ENCODE measurements at places on chromosomes 7 and 10. TPM values are rescaled to one million over a fixed set of nuclear protein-coding genes. Genes with fewer than 3 reads are reported as not detected.

The ELOVL3 gene
- not detected for total RNA-seq

The CPVL gene
- total RNA-seq = 0.75 TPM

The SLC39A12 gene
- not detected for total RNA-seq

DNA sequence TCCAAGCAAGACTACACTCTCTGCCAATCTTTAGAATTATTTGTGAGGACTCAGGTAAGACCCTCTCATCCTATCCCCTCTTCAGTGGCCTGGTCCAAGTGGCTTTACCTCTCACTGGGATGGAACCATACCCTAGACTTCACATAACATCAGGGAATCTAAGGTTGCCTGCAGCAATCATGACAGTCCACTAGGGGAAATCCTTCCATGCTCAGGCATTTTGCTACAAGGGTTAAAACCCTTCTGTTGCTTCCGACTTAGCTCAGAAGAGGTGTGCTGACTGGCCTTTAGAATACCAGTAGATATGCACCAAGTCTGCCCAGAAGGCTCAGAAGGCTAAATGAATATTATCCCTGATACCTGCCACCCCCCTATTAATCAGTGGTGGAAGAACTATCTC is 24.9 kb upstream of the NPS start:
- no peak for DNase-seq

DNA sequence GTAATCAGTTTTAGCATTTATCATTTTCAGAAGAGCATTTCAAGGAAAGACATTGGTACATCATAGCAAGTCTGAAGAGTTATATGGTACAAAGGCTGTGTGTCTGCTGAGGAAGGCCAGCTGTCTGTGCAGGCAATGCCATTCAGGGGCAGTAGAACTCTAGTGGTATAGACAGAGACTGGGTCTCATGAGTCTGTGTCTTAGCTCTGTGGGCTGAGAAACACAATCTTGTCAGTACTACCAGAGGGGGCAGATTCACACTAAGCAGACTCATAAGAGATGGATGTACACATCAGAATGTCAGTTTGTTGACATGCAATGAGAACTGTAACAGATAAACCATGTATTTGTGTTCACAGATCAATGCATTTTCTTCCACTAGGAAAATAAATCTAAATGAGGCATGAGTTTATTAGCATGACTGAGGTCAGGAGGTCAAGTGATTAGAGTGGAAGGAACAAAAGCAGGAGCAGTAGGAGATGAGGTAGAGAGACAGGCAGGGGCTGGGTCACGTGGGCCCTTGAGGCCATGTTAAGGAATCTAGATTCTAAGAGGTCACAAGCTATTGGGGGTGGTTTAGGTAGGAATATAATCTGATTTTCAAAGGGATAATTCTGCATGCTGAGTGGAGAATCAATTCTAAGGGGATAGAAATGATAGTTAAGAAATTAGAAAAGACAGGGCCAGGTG is 7.5 kb upstream of the GGCT start:
- no peak for DNase-seq

DNA sequence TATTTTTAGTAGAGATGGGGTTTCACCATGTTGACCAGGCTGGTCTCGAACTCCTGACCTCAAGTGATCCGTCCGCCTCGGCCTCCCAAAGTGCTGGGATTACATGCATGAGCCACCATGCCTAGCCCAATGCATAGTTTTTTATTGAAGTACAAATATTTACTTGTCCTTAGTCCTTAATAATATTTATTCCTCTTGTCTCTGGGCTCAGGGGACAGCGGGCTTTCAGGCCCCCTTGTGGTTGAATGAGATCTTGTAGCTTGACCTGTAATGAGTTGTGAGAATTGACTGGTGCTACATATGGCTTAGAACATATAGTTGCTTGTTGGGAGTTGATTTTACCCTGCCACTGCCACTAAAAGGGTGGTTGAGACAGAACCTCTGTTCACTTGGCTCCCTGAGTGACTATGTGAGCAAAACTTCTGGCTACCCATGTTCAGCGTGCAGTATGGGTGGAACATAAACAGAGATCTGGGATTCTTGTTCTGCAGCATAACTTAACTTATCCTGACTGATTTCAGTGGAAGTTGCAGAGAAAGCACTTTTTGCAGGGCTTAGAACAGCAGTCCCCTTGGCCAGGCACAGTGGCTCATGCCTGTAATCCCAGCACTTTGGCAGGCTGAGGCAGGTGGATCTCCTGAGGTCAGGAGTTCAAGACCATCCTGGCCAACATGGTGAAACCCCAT is 14.9 kb downstream of the CCL26 start:
- DNase-seq = no peak

DNA sequence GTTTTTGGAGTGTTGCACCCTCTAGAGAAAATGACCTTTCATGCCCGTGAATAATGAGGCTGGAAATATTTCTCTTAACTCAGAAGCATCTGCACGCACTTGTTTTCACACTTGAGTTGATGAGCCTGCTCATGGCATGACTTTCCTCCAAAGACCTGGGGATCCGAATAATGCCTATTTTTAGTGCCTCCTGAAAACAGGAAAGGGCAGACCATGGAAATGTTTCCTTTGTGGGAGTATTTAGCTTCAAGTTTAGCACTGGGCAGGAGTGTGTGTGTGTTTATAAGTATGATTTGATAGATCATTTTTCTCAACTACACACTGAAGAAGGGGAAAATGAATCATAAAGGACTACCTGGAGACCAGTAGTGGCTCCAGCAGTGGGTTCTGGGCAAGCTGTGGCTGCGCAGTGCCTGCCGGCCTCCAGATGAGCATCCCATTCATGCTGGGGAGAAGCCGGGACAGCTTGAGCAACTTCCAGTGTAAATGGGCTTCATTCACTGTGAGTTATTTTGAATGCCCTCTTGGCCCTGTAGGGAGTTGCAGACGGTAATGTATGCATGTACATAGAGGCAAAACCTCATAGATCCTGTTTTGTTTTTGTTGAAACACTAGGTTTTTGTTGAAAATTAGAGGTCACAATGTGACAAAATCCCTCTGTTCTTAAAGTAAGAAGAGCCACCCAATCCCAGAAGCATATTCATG is 117.8 kb upstream of the INSYN2A start:
- no peak for DNase-seq

- DNase-seq = no peak
Observed at GRCh38 chr10:29370097-29371092, 81.5 kb downstream of the LYZL1 start.

- no peak for DNase-seq
Observed at GRCh38 chr7:74220229-74220628, 10.4 kb downstream of the LAT2 start.

DNA sequence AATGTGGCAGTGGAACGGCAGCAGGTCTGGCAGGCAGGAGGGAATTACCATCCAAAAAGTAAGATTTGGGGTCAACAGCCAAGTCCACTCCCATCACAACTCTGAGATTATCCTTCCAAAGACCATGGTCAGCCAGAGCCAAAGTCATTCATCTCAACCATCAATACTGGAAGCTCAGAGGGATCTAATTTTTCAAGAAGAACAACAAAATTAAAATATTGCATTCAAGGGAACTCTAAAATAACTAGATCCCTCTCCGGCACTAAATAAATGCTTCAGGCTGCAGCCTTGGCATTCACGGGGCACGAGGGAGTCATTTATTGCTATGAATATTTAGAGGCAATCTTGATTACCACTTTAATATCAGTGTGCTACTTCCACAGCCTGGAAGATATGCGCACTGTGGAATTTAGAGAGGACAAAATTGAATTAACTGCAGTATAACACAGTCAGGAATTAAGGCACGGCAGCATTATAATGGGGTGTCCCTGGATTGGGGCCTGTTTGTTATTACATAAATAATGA is 102.0 kb downstream of the ADAM12 start:
- DNase-seq = no peak

- no peak for DNase-seq
Observed at GRCh38 chr10:123597676-123598075, 68.5 kb upstream of the GPR26 start.

DNA sequence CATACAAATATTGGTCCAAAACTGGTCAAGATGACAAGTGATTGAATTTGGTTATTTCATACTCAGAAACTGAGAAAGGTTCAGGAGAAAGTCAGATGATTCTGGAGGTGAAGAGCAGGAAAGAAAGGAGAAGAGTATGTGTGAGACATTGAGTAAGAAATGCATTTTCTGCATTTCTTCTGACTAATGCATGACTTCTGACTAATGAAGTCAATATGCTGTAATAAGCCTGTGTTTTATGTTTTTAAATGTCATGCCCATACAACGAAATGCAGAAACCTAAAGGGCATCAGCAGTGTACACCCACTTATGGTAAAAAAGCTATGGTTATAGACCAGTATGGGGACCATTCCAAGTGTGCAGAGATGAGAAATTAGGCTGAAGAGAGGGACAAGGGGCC is 1227.8 kb upstream of the SORCS1 start:
- no peak for DNase-seq

Data from transverse colon (tissue), 4 donors.